ENCODE measurements at places on chromosomes 12 and 14. TPM values are rescaled to one million over a fixed set of nuclear protein-coding genes. Genes with fewer than 3 reads are reported as not detected.

The CLEC6A gene
- 0.20 TPM for total RNA-seq

DNA sequence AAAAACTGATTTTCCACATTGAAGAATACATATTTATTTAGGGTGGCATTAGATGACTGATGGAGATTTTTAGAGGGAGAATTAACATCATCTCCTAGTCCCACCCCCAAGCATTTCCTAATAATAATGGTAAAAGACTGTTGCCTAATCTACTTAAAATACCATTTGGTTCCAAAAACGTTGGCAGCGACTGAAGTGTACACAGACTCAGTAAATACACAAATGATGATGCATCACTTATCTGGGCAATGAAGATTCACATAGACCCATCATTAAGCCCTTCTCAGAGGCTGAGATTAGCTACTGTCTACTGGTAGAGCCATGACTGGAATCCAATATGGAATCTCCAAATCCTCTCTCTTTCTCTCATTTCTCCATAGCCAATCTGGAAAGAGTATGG is 18.2 kb downstream of the RTN1 start:
- DNase-seq: no peak

DNA sequence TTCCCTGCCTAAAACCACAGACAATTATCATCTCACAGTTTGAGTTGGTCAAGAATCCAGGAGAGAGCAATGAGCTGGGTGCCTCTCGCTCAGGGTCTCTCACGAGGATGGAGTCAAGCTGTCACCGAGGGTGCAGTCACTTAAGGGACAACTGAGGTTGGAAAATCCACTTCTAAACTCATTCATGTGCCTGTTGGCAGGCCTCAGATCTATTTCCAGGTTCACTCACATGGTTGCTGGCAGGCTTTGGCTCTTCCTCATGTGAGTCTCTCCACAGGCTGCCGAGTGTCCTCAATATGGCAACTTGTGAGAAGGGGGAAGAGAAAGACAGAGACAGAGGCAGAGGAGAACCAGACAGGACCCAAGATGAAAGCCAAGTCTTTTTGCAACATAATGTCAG is 10.5 kb upstream of the OR10P1 start:
- DNase-seq: no peak

GRCh38 chr14:22002860-22003284 is 329.3 kb upstream of the OR4E1 start:
- peak; percentile 85 for DNase-seq

DNA sequence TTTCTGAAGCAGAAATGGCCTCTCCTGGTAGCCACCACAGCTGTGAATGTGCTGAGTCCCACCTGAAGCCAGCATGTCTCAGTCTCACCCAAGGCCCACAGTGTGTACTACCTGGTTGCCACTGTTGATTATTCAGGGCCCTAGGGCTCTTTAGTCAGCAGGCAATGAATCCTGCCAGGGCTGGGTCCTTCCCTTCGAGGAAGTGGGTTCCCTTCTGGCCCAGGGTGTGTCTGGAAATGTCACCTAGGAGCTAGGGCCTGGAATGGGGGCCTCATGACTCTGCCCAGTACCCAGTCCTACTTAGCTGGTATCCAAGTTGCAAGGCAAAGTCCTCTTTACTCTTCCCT is 207.4 kb downstream of the SYNE2 start:
- no peak for DNase-seq

DNA sequence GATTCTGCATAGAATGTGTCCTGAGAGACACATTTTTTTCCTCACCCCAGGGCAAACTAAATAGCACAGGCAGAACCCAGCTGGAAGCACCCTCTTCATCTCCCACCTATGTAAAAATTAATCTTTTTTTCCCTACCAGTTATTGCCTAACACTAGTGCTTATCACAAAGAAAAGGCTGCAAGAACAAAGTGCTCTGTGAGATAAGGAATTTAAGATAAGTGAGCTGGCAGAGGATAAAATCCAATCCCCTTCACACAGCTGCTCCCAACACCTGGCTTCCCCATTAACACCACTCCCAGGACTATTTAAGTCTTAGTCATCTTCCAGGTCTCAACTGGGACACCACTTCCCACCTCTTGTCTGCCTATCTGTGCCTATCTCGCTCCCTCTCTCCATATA is 75.2 kb downstream of the TTC9 start:
- peak; percentile 79 for DNase-seq

DNA sequence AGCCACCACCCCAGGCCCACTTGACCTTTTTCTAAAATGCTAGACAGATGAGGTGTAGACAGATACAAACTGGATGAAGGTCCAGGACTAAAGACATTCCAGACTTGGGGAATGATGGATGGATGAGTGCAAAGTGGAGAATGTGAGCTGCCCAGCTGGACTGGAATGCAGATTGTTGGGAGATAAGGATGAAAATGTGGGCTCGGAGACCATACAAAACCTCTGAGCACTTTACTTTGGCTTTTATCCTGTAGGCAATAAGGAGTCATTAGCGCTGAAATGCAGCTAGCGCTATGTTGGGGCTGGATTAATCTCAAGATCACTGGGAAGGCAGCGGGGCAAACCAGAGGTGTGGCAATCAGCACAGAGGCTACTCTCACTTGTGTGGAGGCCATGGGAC is 64.7 kb upstream of the GNPNAT1 start:
- no peak for DNase-seq

GRCh38 chr12:111761706-111762105 is 5.0 kb upstream of the ALDH2 start:
- no peak for DNase-seq

Data from endodermal cell (in vitro differentiated cells).